GM18507 (cell line): ENCODE measurements at places on chromosomes 7 and 10.

DNA sequence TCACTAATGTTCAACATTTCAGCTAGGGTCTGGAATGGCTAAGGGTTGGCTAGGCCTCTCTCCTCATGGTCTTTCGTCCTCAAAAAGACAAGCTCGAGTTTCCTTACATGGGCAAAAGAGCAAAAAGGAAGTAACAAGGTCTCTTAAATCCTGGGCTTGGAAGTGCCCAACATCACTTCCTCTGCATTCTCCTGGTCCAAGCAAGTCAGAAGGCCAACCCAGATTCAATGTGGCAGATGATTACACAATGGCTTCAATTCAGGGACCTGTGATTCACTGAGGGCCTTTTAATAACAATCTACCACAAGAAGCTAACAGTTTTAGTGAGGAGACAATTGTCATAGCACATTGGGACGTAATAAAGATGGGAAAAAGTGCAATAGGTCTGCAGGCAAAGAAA is 4.4 kb upstream of the NUP205 start:
- no peak for DNase-seq

GRCh38 chr7:152876749-152877148 is 117.2 kb downstream of the ACTR3B start:
- DNase-seq: no peak

DNA sequence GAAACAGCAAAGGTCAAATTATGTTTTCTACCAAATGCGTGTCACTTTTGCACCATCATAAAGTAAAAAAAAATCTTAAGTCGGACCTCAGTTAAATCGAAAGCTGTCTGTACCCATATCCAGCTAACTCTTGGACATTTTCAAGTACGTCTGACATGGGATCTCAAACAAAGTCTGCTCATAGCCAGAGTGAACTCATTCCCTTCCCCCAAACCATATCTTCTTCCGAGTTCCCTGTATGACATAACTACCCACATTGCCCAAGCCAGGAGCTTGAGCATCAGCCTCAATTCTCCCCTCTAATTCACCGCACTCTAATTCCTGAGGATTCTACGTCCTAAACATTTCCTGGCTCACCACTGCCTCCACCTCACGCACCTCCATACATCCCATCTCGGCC is 44.8 kb upstream of the TARP start:
- DNase-seq: no peak

DNA sequence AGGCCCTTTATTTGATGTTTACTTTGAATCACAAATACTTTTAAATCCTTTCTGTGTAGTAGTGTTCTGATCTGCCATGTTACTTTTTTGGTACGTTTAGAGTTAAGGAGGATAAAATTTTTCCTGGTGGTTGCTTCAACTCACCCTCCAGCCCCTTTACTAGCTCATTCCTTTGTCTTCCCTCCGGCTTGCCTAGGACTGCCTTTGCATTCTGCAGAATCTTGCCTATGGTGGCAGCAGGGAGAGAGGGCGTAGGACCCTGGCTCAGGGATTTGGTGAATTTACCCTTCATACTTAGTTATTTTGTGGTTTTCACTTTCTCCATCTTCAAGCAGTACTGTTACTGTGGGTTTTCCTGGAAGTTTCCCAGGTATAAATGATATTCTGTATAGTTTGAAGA is 833.5 kb downstream of the XPNPEP1 start:
- DNase-seq: no peak

- DNase-seq: no peak
Observed at GRCh38 chr7:89927762-89928161, 226.5 kb upstream of the STEAP1 start.

- no peak for DNase-seq
Observed at GRCh38 chr10:23433701-23434100, 5.2 kb upstream of the OTUD1 start.

DNA sequence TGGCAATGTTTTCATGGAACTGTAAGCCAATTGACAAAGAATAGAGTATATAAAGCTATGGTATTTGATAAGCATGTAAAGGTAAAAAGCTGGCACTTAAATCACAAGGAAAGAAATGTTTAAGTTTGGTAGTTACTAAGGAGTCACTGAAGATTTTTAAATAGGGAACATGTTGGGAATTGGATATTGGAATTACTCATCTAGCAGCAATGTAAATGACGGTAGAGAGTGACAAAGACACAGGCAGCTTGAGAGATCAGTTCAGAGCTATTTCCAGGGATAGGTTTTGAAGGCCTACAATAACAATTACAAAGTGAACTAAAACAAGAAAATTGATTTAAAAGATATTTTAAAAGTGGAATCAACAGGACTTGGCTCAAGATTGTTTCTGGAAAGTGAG is 36.8 kb downstream of the SP8 start:
- no peak for DNase-seq

DNA sequence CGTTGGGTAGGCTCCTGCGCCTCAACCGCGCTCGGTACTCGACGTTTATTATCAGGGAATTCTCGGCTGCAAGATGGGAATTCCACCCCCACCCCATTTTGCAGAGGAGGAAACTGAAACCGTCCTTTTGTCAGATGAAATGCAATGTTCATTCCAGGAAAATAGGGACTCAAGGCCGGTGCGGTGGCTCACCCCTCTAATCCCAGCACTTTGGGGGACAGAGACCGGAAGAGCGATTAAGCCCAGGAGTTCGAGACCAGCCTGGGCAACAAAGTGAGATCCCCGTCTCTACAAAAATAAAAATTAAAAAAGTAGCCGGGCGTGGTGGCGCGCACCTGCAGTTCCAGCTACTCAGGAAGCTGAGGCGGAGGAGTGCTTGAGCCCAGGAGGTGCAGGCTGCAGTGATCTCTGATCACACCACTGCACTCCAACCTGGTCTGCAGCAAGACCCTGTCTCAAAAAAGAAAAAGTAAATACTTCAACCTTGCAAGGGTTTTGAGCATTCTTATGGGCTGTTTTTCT is 720 bp upstream of the RFC2 start:
- DNase-seq: no peak

DNA sequence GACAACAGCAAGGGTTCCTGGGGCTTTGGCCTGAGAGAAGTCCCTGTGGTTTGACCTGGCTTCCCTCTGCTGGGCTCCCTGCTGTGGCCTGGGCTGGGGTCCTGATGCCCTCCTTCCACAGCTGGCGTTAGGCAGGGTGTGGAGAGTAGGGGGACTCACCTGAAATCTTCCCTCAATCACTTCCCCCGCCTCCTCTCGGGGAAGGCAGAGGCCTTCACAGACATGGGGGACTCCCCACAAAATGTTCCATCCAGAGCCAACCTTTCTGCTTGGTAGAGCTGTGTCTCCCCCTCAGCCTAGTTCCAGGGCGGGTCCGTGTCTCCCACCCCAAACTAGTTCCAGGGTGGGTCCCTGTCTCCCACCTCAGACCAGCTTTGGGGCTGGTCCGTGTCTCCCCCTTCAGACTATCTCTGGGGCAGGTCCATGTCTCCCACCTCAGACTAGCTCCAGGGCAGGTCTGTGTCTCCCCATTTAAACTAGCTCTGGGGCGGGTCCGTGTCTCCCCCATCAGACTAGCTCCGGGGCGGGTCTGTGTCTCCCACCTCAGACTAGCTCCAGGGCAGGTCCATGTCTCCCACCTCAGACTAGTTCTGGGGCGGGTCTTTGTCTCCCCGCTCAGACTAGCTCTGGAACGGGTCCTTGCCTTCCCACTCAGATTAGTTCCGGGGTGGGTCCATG is 2.2 kb downstream of the PVRIG start:
- DNase-seq: no peak

DNA sequence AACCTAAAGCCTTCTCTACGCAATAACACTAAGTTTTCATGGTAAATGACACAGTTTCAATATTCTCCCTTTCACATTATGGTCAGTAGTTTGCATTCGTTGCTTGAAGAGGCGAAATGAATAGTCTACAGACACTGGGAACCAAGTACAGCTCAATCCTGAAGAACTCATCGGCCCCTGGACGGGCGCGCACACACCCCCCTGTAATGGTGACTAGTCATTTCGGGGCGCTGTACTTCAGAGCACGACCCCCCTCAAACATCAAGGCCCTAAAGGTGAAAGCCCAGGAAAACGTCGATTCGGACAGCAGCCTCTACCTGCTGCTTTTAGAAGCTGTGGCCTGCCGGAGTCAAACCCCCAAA is 1.0 kb downstream of the NT5C2 start:
- no peak for DNase-seq
